ENCODE measurements at places on chromosomes 4 and X.

GRCh38 chrX:95076449-95076848 is 1402.4 kb downstream of the FAM133A start:
- no peak for DNase-seq

GRCh38 chrX:149908308-149908707 is 21.1 kb upstream of the HSFX4 start:
- DNase-seq: no peak

DNA sequence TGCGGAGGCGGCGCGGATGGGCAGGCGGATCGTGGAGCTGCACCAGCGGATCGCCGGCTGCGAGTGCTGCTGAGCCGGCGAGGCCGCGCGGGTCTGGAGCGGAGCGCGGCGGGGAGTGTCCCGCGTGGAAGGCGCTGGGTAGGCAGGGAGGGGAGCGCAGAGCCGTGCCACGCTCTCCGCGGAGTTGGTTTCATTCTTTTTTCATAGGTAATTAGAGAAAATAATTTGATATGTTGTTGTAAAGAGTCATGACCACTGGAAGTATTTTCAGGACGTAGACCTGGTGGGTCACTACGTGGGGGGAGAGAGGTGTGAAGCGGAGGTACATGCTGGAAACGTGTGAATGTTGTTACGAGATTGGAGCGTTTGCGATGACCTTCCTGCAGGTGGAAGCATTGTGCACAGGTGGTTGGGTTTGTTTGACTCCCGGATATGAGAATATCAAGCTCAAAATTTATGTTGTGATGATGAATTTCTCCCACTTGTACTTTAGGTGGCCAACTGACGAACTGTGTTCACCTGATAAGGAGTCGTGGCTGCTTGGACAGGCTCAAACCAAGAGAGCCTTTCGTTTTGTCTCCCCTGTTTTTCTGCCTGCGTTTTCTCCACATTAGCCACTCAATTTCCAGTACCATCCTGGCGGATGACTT is 19.1 kb upstream of the S100P start:
- no peak for DNase-seq

GRCh38 chr4:142354794-142355420 is 491.2 kb downstream of the INPP4B start:
- DNase-seq: no peak

- DNase-seq: no peak
Observed at GRCh38 chr4:157080605-157081004, 4.7 kb downstream of the GLRB start.

DNA sequence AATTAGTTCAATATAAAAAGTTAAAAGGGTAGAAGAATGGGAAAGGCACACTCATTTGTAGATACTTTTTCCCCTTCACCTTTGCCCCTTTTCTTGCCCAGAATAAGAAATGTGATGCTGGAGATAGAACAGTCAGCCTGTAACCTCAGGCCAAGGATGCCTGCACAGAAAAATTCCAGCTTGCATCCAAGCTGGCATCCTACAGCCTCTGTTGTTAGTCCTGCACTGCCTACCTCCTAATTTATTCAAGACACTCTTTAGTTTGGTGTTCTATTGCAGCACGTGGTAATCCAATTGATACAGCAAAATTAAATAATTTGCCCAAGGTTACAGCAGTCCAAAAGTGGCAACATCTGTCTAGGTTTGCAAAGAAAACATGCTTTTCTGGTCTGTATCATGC is 9.7 kb upstream of the USO1 start:
- DNase-seq: no peak

DNA sequence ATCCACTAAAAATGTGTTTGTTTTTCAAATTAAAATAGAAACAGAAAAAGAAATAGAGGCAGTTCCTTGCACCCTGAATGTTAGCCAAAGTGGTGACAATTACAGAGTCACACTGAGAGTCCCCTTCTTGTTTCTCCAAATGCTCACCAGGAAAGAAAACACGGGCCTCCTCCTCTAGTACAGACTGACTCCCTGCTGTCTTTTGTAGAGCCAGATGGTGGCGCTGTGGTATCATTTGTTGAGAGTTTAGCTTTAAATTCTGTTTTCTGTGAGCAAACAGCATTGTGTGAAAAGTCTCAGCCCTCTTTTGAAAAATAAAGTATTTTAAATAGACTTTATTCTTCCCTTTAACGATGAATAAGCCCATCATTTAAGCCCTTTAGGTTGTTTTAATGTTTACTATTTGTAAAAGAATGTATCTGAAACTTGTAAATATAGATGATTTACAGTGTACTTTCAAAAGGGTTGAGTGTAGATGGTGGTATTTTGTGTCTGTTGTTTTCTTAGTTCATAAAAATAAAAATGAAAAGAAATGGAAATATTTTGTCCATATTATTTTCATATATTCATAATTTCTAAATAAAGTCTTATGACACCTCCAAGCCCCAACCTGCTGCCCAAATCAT is 36.9 kb upstream of the ATOH1 start:
- DNase-seq: no peak

DNA sequence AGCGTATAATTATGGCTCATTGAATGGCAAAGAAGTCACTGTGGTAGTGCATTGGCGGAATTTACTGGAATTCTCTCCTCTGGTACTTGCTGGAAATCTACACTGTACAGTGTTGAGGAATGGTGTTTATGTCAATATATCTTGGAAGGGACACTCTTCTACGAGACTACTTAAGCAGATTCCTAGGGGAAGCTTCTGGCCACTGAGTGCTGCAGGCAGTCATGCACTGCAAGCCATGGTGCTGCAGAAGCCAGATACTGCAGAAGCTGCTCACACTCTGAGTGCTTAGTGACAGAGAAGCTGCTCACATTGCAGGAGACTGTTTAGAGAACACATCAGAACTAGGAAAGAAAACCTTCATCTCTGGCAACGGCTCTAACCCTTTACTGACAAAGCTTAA is 725.0 kb downstream of the CCSER1 start:
- DNase-seq: no peak

DNA sequence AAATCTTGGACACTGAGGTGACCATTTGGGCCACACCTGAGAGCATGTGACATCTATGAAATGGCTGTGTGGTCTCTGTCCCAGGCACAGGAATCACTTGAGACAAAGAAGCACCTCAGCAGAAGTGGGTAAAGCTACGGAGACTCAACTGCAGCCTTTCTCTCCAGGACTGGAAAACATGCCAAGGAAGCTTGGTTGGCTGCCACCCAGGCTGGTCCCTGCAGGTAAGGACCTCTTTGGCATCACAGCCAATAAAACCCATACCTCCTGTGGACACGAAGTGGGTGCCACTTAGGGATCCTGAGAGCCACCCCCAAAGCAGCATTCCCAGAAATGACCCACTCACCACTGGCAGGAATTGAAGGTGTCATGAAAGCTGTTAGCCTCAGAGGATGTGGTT is 74.6 kb downstream of the LEF1 start:
- DNase-seq: no peak

- no peak for DNase-seq
Observed at GRCh38 chrX:115257711-115258110, 23.8 kb upstream of the LRCH2 start.
